Calu3 (cell line): ENCODE measurements at places on chromosomes 1 and 21.

DNA sequence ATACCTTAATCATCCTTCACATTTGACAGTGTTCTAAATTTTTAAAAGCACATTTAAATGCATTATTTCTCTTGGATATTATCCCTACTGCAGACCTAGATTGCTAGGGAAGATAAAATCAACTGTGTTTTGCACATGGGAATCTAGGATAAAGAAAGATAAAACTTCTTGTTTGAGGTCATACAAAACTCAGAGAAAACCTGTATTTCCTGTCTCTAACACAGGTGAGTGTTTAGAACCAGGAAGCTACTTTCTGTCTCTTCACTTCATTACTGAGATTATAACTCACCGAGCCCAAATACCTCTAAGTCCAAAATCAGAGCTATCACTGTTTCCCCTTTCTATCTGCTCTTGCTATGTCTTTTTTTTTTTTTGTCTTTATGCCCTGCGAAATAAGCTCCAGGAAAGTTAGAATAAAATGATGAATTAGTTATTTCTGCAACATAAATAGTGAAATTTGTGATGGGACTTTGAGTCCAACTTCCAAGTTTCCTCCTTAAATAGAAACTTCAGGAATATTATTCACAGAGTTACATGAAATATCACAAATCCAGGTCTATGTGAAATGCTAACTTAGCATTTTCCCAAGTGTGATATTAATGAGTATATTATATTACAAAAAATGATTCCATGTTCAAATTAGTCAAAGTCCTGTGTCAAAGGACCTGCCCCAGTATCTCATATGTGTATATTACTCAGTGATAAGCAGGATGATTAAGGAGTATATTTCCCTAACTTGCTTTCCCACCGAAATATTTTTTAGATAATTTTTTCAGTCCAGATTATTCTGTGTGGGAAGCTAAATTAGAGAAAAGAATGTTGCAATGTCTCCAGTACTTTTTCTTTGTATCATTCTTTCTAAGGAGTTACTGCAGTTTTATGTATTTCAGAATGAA, 226.4 kb downstream of the PLA2G4A start:
- DNase-seq = no peak

DNA sequence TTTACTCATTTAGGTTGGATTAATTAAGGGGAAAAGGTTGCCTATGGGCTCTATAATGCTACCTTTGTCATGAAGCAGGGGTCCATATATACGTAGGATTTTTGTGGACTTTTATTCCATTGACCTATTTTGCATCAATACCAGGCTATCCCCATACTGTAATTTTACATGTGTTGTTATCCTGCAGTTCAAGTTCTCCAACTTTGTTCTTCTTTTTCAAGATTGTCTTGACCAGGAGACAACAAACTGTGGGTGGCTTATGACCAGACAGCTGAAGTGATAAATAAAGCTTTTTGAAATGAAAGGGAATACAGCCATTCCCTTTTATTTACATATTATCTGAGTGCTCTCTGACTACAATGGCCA, 345.7 kb downstream of the BARHL2 start:
- no peak for DNase-seq

- no peak for DNase-seq
Observed at GRCh38 chr21:14739590-14739989, 193.5 kb upstream of the SAMSN1 start.

DNA sequence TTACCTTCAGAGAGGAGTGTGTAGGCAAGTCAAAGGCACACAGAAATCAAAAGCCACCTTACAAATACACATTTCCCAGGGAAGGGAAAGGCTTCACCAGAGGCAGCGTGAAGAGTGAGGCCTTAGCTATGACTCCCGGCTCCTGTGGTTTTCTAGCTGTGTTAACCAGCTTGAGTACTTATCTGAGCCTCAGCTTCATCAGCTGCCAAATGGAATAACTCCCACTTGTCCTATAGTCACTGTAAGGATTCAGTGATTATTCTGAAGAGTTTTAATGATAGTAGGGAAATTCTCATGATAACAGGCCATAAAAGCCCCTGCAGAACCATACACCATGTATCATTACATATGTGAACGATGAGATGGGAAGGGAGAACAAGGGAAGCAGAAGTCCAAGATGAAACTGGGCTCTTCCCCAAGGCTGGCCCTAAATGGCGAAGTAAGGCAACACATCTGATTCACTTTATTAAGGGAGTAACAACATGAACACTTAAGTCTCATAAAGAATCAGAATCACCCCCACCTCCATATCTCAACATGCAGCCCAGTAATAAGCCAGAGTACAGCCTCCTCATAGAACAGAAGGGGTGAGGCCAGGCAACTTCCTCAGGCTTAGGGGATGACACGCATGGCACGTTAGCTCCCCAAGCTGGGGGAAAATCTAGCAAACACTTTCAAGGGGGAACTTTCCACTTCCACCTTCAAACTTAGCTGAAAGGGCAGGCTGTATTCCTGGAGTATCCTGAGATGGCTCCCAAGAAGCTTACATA, 63.7 kb downstream of the SLC66A1 start:
- DNase-seq = no peak

DNA sequence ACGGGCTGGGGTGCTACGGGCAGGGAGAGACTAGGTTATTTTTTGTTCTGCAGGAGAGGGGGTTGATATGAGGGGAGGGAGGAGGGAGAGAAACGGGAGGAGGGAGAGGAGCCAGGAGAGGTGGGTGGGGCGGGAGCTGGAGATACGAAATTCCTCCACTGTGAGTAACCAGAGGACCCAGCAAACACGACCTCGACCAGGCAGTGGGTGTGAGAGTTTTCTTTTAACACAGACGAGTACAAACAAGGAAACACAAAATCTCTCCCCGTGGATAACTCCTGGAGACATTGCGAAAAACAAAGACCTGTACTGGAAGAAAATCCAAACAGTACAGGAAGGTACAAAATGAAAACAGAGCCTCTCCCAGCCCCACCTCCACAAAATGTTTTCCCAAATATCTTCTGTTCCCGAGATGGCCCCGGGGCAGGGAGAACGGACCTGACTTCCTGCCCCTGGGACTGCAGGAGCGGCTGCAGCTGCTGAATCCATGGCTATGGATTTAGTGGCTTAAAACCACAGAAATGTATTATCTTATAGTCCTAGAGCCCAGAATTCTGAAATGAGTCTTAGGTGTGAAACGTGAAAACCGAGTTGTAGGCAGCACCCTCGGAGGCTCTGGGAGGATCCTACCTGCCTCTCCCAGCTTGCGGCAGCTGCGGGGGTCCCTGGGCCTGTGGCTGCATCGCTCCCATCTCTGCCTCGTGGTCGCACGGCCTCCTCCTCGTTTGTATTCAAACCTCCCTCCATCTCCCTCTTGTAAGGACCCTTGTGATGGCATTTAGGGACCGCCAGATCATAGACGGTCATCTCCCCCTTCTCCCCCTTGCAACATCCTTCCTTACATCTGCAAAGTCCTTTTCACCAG, 82.2 kb downstream of the RIPK4 start:
- DNase-seq = peak; percentile 45

DNA sequence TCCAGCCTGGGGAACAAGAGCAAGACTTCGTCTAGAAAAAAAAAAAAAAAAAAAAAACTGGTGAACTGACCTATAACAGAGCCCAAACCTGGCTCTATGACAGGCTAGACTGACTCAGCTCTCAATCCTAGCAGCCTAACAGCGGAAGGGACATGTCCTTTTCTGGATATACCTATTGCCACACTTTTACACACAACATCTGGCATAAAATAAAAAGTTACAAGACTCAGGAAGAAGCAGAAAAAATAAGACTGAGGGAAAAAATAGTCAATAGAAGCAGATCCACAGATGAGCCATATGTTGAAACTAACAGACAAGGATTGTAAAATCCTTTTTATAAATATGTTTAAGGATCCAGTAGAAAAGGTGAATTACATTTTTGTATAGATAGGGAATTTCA, 57.5 kb upstream of the IPO9 start:
- no peak for DNase-seq

GRCh38 chr1:12173631-12174121, 6.9 kb downstream of the TNFRSF1B start:
- no peak for DNase-seq

DNA sequence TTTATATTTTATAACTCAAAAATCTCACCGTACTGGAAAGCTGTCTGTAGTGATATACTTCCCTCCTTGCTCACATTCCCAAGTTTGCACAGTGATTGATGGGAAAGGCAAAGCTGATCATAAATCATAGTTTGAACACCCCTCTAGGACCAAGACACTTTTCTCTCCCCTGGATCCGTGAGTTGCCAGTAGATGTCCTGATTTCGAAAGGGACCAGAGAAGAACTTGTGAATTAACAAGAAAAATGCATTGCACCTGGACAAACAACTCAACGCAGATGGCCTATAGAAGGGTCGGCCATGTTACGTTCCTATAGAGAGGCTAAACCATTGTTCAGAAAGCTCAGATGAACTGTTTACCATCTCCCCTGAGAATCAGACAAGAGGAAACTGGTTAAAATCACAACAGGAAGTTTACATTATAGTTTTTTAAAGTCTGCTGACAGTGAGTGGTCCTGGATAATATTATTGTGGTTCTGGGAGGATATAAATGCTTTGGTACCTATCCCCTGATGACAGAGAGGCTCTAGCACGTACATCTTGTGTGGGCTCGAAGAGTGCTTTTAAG, 124.0 kb upstream of the SLC45A1 start:
- no peak for DNase-seq

- DNase-seq = peak; percentile 74
Observed at GRCh38 chr1:237012788-237013383, 8.6 kb upstream of the MT1HL1 start.

GRCh38 chr1:145895471-145895870, 9.8 kb upstream of the ANKRD35 start:
- DNase-seq = no peak

DNA sequence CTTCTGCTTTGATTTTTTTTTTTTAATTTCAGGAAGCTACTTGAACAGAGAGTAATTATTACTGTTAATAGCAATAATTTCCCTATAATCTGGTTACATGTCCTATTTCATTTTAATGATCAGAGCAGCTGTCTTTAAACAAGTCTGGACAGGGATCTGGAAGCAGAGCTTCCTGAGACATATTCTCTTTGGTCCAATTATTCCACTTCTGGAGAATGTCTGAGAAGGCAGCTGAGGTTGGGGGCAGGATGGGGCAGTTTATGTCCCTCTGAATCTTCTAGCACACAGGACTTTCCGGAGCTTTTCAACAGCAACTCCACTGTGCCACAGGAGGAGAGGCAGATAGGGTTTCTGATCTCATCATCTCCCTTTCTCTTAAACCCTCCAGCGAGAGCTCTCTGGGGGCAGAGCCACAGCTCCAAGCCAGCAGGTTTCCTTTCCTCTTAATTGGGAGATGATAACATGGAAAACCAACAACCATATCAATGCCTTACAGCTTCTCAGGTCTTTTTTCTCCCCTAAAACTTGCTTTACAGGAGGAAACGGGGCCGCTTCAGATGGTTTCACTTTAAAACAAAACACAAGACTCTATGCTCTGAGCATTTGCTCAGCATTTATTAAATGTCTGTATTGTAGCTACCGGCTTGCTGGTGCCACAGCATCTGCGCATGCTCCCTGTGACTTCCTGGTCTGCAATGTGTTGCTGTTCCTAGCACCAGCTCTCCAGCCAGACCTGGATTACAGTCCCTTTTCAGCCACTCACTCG, 425.7 kb upstream of the USP24 start:
- DNase-seq = no peak

DNA sequence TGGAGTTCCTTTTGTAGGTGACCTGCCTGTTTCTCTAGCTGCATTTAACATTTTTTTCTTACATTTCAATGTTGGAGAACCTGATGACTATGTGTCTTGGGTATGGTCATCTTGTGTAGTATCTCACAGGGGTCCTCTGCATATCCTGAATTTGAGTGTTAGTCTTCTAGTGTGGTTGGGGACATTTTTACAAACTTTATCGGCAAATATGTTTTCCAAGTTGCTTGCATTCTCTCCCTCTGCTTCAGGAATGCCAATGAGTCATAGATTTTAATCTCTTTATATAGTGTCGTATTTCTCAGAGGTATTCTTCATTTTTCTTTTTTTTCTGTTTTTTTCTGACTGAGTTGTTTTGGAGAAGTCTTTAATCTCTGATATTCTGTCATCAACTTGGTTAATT, 684.0 kb downstream of the NCAM2 start:
- no peak for DNase-seq

DNA sequence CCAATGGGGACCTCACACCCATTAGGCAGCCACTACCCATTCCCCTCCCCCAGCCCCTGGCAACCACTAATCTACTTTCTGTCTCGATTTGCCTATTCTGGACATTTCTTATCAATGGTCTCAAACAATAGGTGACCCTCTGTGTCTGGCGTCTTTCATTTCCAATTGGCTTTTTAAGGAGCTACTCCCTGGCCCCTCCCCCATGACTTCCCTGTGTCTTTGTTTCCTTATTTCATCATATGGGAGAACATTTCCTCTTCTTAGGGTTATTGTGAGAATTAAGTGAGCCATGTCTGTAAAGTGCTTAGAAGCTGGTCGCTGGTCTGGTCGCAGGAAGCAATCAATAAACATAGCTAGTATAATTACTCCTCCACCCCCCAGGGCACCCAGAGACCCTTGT, 80.9 kb downstream of the SPSB1 start:
- DNase-seq = no peak

GRCh38 chr1:3736131-3736561, 16.1 kb upstream of the CCDC27 start:
- DNase-seq = no peak

- DNase-seq = no peak
Observed at GRCh38 chr1:55012661-55013060, 13.9 kb downstream of the BSND start.

DNA sequence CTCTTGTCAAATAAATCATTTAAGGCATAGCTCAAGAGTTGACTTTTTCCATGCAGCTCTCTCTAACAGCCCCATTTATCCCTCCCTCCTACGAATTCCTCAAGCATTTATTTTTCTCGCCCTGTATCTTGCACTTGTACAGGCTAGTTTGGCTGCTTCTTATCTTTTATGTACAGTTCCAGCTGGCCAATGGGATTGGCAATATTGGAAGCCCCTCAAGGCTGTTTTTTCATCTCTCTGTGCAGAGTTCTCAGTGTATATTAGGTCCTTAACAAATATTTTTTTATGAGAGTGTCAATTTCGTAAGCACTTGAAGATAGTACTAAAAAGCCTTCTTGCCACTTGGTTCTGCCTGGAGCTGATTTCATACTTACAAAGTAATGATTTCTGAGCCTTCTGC, 356.0 kb downstream of the ST6GALNAC3 start:
- DNase-seq = no peak

DNA sequence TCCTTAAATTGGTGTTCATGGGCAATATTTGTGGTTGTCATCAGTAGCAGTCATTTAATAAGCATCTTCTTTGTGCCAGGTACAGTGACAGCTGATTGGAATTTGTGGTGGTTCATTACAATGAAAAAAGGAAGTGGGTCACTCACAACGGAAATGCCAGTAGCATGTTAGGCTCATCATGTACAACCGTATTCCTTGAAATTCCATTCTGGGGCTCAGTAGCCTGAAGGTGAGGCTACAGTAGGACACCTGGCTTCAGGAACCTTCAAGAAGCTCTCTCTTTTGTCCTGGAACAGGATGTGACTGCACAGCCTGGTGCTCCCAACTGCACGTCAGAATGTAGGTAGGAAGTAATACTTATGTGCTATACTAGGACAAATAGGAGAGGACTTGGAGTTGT, 93.9 kb downstream of the ST3GAL3 start:
- DNase-seq = no peak
